ENCODE measurements at places on chromosomes 5 and 9. TPM values are rescaled to one million over a fixed set of nuclear protein-coding genes. Genes with fewer than 3 reads are reported as not detected.

The CYSTM1 gene
- 18.2 TPM for total RNA-seq

- no peak for DNase-seq
Measured at GRCh38 chr9:124196814-124197176, 61.0 kb upstream of the NEK6 start.

The UGT3A2 gene
- 0.64 TPM for total RNA-seq

The PTGER4 gene
- not detected for total RNA-seq

- DNase-seq: no peak
Measured at GRCh38 chr9:21841133-21841532, 38.7 kb downstream of the MTAP start.

- no peak for DNase-seq
Measured at GRCh38 chr5:127367029-127367428, 76.4 kb downstream of the MEGF10 start.

GRCh38 chr9:132241840-132242620 is 80.2 kb downstream of the NTNG2 start:
- DNase-seq: no peak
